ENCODE measurements at places on chromosomes 13 and 19.

DNA sequence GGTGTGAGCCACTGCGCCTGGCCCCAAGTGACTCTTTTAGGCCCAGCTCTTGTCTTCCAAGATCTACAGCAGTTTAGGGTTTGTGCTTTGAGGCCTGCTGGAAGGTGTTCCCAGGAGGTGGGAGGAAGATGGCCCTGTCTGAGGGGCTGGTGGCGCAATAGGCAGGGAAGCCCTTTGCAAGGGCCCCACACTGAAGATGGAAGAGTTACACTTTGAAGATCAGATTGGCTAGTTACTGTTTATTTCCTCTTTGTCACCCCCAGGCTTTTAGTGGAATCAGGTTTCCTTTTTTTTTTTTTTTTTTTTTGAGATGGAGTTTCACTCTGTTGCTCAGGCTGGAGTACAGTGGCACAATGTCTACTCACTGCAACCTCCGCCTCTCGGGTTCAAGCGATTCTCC is 1.9 kb upstream of the RABAC1 start:
- DNase-seq, result no peak

DNA sequence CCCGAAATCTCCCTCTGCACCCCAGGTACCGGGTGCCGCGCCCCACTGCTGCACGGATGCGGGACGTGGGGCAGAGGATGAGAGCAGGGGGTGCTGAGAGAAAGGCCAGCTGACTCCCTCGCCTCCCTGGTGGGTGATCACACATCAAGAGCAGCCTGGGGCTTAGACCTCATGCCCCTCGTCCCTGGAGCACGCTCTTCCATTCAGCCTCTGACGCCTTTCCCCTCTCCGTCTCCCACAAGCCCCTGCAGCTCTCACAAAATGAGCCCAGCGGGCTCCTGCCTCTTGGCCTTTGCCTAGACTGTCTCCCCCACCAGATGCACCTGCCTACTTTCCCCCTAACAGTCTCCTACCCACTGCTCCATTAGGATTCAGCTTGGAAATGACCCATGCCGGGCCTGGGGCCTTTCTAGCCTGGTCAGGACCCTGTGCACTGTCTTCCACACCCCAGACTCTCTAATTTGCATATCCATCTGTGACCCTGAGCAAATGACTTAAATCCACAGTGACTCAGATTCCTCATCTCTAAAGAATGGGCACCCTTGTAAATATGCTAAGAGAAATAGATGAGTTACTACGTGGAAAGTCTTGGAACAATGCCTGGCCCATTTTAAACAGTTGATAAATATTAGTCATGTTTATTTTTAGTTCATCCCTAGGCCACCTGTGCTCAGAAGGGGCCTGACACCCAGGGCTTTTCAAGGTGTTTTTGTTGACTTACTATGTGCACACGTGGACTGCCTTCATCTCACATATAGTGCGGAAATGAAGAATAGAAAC is 582 bp upstream of the PTPRH start:
- DNase-seq, result peak; percentile 36

- DNase-seq, result no peak
Observed at GRCh38 chr19:1942078-1942933, 1.3 kb downstream of the CSNK1G2 start.

GRCh38 chr19:6325614-6326013 is 7.8 kb downstream of the ACER1 start:
- DNase-seq, result no peak

DNA sequence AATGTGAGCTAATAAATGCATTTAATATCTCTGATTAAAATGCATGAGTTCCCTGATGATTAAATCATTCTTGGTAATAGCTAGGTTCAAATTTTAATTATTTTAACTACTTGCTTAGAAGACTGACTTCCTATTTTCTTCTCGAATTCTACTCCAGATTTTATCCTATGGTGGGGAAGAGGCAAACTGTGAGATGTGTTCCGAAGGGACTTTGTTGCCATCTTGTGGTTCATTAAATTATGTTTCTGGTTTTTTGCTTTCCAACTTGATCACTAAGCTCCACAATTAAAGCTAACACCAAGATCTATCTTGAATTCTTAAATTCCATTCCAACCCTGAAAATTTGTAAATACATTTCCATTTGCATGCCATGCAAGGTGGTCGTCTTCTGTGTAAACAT is 538.4 kb upstream of the PCDH20 start:
- DNase-seq, result no peak

- DNase-seq, result no peak
Observed at GRCh38 chr19:9580728-9581127, 3.6 kb downstream of the ZNF121 start.

DNA sequence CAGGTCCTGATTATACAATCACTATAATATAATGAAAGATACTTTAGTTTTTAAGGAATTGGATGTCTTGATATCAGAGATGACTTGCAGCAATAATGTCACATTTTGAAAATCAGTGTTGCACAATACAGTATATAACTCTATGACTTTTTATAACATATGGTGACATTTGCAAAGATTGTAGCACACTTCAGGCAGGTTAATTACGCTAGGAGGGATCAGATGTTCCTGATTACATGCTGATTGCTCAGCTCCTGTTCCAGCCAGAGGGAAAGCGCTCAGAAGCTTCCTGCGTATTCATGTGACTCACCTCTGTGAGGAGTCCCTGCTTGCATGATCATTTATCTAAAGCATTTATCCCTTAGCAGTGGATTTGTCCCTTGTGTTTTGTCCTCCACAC is 265.6 kb downstream of the GPC5 start:
- DNase-seq, result no peak

GRCh38 chr19:2561221-2561620 is 85.3 kb downstream of the GADD45B start:
- DNase-seq, result no peak

- DNase-seq, result no peak
Observed at GRCh38 chr13:79196843-79197242, 209.2 kb downstream of the RBM26 start.

GRCh38 chr13:58048670-58049069 is 417.1 kb downstream of the PCDH17 start:
- DNase-seq, result no peak

GRCh38 chr19:45245334-45245787 is at the start of gene EXOC3L2:
TSS of gene EXOC3L2 (minus strand) at chr19:45245407. CDS start at chr19:45239045, 6,362 bp downstream.
- DNase-seq, result no peak

DNA sequence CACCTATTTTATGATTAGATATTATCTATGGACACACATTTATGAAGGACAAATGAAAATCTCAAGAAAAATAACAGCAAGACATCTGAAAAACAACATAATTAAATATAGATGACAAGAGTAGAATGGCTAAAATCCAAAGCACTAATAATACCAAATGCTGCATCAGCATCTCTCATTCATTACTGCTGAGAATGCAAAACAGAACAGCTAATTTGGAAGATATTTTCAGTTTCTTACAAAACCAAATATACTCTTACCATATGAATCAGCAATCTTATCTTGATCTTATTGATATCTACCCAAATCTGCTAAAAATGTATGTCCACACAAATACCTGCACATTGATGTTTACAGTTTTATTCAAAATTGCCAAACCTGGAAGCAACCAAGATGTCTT is 829.1 kb upstream of the MIR17HG start:
- DNase-seq, result no peak

DNA sequence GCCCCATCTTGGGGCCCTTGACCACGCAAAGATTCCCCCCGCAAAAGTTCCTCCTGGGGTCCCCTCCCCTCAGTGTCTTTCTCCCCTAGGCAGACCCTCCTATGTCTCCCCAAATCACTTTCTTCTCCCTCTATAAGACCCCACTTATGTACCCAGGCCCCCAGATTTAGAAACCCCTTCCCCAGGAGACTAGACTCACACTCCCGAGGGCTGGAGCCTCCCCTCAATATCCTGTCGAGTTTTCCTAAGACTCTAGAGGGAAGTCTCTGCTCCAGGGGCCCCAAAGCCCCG is 1.4 kb downstream of the SLC1A5 start:
- DNase-seq, result no peak

GRCh38 chr13:50598338-50598737 is 245.2 kb downstream of the DLEU7 start:
- no peak for DNase-seq

DNA sequence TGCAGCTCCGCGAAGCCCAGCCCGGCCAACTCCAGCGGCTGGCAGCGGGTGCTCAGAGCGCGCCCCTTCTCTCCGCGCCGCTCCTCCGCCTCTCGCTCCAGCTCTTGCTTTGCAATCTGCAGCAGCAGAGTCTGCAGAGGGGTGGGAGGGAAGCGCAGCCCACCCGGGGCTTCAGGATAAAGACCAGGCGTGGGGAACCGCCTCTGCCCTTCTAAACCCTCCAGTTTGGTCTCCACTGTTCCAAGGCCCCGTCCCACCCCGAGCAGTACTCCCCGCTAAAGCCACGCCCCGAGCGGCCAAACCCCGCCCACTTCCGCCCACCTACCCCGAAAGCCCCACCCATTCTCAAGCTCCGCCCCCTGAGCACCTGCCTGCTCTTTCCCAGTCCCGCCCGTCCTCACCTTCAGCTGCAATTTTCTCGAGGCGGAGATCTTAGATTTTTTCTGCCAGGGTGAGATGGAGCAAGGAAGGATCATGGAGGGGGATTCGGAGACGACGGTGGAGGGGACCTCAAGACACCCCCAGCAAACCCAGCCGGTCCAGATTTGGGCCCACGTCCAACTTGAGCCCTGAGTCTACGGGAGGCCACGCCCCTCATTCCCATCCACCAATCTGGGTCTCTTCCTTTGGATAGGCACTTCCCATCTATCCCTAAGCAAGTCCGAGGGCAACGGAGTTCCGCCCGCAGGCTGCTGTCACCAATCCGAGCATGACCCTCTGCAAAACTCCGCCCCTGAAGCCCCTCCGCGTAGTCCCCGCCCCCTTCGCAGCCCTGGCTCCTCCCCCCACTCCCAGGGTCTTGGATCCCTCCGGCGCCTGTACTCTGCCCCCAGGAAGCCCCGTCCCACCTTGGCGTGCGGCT is 1.1 kb downstream of the TNNI3 start:
- no peak for DNase-seq

GRCh38 chr19:51114087-51114729 is 6.0 kb upstream of the CTU1 start:
- DNase-seq, result no peak

DNA sequence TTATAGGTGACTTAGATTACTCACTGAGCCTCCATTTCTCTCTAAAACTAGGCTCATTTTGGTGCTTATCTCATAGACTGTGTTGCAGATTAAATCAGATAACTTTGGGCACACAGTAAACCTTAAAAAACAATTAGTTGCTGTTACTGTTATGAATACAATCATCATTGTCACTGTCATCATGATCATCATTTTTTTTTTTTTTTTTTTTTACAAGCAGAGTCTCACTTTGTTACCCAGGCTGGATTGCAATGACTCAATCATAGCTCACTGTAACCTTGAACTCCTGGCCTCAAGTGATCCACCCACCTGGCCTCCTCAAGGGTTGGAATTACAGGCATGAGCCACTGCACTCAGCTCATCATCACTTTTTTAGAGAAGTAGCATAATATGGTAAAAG is 60.0 kb downstream of the VWA8 start:
- DNase-seq, result no peak

GRCh38 chr13:27088619-27089018 is 83.0 kb downstream of the USP12 start:
- no peak for DNase-seq

DNA sequence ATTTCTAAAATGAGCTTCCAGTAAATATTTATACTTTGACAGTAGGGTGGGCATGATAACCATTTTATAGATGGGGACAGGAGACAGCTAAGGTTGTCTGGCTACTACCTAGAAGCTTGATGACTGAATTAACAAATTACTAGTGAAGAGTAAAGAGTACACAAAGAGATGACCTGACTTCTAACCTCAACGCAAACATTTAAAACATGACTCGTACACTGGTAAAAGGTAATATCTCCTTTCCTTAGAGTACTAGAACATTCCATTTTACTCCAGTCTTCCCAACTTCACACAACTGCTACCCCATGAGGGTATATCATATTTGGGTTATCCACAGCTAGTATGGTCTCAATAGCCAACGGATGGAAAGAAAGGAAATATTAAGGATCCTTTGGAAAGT is 258.9 kb downstream of the FOXO1 start:
- no peak for DNase-seq

DNA sequence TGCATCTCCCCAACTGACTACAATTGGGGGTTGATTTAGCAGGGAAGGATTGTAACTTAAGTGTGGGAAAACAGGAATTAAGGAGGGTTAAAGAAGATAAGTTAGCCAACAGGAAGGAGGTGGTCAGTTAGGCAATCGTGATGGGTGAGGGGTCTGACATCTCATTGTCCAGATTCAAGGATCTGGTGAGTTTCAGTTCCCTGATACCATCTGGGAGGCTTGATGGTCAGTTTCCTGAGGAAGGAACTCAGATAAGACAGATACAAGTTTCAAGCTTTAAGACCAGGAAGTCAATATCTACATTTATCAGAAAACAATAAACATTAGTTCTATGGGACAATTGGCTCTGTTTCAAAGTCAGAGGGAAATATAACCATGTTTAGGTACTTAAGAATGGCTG is 601.8 kb downstream of the SLITRK6 start:
- no peak for DNase-seq

GRCh38 chr13:97125810-97126738 is 96.1 kb upstream of the MBNL2 start:
- DNase-seq, result no peak
